AG10803 (cell line): ENCODE measurements at places on chromosomes 7 and 10.

- DNase-seq = peak; percentile 81
These were observed 113.4 kb downstream of the BTRC start for GRCh38 chr10:101467286-101467770.

GRCh38 chr7:103348452-103348851, 1.0 kb downstream of the PSMC2 start:
- no peak for DNase-seq

GRCh38 chr10:116403740-116404250, 23.9 kb upstream of the PNLIPRP3 start:
- no peak for DNase-seq

DNA sequence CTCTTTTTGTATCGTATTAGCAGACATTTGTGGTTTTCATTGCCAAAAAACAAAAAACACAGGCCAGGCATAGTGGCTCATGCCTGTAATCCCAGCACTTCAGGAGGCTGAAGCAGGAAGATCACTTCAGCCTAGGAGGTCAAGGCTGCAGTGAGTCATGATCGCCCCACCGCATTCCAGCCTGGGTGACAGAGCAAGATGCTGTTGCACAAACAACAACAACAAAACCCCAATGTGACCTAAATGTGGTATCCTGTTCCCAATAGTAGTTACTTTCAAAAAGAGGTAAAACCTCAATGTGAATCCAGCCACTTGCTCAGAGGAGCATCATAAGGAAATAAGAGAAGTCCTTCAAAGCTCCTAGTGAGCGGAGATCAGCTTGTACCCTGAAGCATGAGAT, 45.8 kb upstream of the SKAP2 start:
- DNase-seq = peak; percentile 79

DNA sequence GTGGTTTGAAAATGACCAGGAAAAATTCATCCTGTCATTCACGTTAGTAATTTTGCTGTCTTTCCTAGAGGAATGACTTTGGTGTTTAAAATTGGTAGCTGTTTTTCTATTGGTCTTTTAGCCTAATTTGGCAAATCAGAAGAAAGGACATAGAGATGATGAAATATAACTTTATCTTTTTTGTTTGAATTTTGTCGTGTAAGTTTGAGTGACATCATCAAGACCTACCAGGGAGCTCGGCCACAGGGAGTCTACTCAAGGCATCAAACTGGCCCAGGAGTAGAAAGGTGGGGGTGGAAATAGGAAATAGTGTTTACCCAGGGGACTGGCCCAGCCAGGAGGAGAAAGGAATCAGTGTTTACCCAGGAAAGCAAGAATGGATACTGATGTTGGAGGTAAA, 21.0 kb upstream of the TSPAN14 start:
- DNase-seq = no peak

DNA sequence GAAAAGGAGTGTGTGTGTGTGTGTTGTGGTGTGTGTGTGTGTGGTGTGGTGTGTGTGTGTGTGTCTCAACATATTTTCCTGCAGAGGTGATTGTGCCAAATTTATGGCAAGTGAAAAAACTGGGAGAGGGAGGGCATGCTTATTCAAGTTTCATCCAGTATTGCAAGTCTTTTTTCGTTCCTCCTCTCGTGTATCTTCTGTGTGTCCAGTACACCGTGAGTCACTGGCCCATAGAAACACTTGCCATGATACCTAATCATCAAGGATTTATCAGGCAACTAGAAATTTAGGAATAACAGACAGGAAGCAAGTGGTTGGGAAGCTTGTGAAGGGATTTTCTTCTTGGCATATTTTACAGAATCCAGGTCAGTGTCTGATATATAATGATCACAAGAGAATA, 820.5 kb downstream of the GATA3 start:
- no peak for DNase-seq

- DNase-seq = no peak
These were observed 271.3 kb downstream of the STK31 start for GRCh38 chr7:23981314-23981713.

GRCh38 chr10:76657337-76658012, 980.1 kb downstream of the KCNMA1 start:
- DNase-seq = no peak

DNA sequence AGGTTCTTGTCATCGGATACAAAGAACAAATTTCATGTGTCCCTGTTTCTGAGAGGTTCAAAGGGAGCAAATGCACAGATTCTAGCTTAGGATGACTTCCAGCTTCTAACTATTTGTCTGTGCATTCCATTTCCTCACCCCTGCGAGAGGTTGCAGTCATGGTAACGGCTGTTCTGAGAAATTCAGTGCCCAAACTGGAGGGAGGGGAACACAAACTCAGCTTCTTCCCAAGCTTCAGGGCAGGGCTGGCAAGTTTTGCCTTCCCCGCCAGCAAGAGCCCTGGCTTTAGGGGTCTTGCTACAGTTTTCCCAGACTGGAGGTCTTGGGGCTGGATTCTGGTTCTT, 11.1 kb downstream of the FAS start:
- DNase-seq = peak; percentile 56

DNA sequence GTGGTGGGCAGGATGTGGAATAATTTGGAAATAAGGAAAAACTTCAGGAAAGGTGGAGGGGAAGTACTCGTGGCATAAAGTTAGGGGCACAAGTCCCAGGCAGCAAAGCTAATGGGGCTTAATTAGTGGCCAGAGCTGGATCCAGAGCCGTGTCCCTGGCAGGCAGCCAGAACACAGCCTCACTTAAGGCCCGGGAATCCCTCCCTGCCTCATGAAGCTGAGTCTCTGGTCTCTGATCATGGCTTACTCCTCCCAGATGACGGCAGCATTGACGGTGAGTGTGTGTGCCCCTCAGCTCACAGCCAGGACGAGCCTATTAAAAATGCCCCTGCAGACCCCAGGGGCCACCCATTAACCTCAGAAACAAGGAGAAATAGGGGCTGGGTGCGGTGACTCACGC, 48.2 kb upstream of the NPTX2 start:
- DNase-seq = no peak

DNA sequence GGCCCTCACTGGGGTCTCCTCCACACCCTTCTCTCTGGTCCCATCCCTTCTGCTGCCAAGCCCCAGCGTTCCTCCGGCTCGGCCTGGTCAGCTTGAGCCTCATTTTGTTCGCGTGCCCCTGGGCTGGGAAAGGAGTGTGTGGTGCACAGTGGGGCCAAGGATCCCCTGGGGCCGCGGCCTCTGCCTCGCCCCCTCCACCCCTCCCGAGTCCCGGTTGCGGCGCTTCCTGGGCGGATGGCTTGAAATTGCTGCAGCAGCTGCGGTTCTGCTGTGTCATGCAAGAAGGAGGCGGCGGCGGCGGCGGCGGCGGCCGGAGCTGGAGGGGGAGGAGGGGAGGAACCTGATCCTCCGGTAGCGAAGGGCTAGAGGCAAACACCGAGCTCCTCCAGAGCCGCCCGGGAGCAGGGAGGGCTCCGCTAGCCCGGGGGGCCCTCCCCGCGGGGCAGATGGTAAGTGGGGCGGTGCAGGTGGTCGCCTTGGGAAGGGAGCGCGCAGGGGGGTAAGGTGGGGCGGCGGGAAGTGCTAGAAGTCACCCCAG, 217.8 kb upstream of the MKLN1 start:
- peak; percentile 94 for DNase-seq

DNA sequence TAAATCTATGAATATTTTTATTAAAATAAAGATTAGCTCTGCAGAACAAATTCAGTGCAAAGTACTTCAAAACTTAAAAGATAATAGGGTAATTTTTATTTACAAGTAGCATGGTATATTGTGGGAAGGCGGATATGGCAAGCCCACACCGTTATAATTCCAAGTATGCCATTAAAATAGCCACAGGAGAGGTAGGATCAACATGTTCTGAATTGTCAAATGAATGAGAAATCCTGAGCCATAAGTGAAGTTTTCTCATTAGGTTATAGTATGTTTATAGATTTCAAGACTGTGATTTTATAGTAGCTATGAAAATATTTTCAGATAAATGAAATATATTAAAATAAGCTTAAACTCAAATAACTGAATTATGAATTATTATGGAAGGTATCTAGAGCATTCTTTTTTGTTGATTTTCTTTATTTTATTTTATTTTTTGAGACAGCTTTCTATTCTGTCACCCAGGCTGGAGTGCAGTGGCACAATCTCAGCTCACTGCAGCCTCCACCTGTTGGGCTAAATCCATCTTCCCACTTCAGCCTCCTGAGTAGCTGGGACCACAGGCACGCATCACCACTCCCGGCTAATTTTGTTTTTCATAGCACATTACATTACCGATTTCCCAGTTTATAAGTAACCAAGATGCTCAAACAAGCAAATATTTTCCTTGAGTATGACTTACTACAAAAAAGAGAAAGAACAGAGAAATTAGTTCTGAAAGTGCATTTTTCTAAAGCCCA, 956.6 kb downstream of the GATA3 start:
- DNase-seq = no peak

GRCh38 chr7:119720541-119720940, 552.4 kb upstream of the KCND2 start:
- peak; percentile 60 for DNase-seq

- no peak for DNase-seq
These were observed 33.1 kb downstream of the HBP1 start for GRCh38 chr7:107201795-107202450.

- DNase-seq = no peak
These were observed 17.8 kb upstream of the MAGI2 start for GRCh38 chr7:79471283-79471682.

- no peak for DNase-seq
These were observed 12.2 kb downstream of the TES start for GRCh38 chr7:116222501-116222900.

DNA sequence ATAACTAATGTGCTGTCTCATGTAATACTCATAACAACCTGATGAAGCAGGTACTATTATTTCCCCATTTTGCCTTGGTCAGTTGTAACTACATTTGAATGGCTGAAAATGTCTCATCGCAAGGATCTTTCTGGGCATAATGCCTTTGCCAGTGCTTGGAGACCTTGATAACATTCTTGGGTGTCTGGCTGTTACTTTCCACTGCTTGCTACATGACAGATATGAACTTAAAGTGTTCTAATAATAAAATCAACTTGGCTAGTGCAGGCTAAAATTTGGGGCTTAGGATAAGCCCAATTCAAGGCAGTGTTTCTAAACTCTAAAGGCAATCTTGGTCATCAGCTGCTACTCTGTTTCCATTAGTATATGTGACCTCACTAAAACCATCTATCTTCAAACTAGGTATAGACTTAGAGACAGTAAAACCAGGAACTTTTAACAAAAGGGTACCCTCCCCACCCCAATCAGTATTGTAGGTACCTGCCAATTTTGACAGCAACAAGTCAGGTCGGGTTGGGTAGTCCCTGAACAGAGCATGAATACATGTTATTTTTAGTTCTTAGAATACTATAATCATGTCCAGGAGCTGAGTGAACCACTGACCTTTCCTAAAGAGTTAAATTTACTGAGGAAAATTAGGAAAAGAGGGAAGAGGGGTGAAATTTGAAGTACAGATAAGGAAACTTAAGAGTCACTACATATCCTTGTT, 68.2 kb upstream of the AHR start:
- DNase-seq = no peak

GRCh38 chr7:158976849-158977593, 120.7 kb downstream of the DYNC2I1 start:
- peak; percentile 67 for DNase-seq

DNA sequence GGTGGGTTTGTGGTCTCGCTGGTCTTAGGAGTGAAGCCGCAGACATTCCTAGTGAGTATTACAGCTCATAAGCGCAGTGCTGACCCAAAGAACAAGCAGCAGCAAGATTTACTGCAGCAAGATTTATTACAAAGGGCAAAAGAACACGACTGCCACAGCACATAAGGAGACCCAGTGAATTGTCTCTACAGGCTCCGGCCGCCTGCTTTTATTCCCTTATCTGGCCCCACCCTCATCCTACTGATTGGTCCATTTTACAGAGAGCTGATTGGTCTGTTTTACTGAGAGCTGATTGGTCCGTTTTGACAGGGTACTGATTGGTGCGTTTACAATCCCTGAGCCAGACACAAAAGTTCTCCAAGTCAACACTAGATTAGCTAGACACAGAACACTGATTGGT, 82.1 kb downstream of the VIPR2 start:
- no peak for DNase-seq

GRCh38 chr7:109256762-109257560, 687.3 kb downstream of the DNAJB9 start:
- no peak for DNase-seq

DNA sequence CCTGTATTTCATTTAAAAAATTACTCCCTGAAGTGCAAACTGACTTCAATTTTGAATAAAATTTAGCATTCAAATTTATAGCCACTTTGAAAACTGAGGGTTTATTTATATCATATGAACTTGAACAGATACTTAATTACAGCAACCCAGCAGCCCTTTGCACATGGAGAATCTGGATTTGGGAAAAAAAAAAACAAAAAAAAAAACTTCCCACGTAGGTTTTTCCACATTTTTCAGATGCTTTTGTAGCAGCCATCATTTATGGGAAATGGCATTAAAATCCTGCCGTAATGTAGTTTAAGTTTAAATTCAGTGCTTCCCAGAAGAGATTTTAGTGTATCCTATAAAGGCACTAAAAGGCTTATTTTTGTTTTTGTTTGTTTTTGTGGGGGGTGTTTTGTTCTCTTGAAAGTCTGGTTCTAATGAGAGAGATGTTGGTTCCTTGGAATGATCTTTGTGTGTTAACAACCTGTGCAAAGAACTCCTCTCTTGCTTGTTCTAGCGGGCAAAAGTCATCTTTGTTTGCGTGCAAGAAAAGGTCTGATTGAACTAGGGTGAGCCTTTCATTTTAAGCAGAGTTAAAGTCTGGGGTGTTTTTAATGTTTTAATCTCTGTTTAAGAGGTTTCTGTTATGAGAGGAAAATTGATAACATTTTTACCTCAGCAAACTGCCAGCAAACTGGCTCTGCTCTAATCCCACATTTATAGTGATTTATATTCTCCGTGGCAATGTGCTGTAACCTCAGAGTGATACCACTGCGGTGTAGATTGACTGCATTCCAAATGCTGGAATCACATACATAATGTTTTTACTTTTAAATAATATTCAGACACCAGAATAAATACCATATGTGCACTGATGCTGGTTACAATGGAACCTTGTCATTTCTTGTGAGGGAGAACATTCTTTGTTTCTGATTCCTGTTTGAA, 105.5 kb downstream of the WNT2 start:
- DNase-seq = peak; percentile 91

GRCh38 chr10:78537018-78537417, 503.4 kb downstream of the RPS24 start:
- DNase-seq = no peak

GRCh38 chr7:55509322-55509721, 63.0 kb downstream of the VOPP1 start:
- DNase-seq = peak; percentile 68

GRCh38 chr10:33244354-33244967, 90.0 kb downstream of the NRP1 start:
- DNase-seq = no peak
